CD8-positive, alpha-beta memory T cell (primary cell): ENCODE measurements at places on chromosomes 5 and 9. TPM values are rescaled to one million over a fixed set of nuclear protein-coding genes. Genes with fewer than 3 reads are reported as not detected.

The PIP5K1B gene
- 3.1 TPM for total RNA-seq

The FOXD1 gene
- 0.22 TPM for total RNA-seq

DNA sequence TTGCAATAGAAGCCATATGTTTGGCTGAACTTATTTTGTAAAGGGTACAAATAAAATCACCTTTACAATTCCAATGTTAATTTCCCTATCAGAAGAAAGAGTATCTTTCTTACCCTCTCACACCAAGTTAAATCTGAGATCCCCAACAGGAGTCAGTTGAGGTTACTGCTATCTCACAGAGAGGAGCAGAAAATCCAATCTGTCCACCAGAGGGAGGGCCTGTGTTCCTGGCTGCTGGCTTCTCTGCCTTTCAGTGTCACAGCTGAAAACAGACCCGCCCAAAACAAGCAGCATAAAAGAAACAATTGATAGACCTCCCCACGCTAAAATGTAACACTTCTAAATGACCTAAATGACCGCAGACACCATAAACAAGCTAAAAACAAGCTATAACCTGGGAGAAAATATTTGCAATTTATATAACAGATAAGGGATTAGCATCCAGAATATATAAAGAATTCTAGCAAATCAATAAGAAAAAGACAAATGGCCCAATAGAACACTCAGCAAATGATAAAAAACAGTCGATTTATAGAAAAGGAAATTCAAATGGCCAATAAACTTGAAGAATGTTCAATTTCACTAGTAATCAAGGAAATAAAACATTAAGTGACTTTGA lies 24.5 kb upstream of the MVB12B start:
- peak; percentile 46 for DNase-seq

GRCh38 chr5:7851617-7852289 lies 820 bp upstream of the CFAP90 start:
- DNase-seq: no peak

DNA sequence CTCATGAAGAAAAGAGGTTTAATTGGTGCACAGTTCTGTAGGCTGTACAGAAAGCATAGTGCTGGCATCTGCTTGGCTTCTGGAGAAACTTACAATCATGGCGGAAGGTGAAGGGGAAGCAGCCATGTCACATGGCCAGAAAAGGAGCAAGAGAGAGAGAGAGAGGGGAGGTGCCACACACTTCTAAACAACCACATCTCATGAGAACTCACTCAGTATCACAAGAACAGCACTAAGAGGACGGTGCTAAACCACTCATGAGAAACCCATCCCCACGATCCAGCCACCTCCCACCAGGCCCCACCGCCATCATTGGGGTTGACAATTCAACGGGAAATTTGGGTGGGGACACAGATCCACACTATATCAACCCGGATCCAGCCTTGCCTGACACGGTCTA lies 28.8 kb upstream of the IER5L start:
- DNase-seq: peak; percentile 65
